ENCODE measurements at places on chromosomes 7 and 10.

- peak; percentile 50 for DNase-seq
Observed at GRCh38 chr10:21173802-21174714, 276.9 kb upstream of the NEBL start.

DNA sequence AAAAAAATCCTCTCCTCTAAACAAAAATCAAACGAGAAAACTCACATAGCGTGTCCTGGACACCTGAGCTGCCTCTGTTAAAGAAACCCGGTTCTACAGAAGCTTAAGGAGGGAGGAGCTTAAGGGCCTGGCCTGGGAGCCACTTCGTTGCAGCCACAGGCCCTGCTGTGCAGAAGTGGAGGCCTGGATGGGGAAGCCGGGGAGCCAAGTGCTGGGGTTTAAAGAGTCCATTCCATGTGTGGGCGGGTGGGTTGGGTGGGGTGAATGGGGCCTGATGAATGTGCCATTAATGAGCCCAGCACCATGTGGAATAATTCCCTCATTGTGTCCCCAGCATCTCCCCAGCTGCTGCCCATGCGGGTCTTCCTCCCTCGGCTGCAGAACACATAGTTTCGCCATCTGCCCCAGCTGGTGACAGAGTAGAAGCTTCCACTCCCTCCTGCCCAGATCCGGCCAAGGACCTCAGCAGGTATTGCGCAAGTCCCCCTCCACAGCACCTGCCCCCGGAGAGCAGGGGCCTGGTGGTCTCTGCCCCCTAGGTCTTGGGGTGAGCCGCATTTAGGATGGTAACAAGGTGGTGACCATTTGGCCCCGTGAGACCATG, 127.8 kb upstream of the BTBD16 start:
- DNase-seq: no peak

DNA sequence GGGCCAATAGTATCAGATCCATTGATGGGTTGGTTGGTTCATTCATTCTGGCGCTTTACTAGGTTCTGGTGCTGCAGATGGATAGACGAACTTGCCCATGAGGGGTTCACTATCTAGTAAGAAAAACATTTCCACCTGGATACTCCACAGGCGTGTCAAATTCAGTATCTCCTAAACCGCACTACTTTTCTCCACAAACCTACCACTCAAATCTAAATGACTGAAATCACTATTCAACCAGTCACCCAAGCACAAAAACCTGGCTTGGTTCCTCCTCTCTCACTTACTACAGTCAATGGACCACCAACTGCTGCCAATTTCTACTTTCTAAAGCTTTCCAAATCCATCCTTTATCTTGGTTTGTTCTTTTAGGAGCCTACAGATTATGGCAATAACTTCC, 572 bp downstream of the AGK start:
- DNase-seq: no peak

DNA sequence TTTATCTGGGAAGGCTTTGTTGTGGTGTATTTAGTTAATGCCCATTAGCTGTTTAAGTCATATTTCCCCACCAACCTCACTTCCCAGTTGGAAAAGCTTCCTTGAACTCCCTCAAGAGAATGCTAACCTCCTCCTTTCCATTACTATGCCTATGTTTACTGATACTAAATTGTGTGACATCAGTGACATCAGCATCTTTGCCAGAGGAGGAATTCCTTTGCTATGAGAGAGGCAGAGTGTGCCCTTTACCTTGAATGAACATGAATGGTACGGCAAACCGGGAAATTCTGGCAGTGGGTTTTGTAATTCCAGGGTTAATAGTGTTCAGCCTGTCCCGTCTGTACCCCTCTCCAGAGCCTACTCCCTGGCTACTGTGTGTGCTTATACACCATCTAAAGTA, 22.1 kb upstream of the GLCCI1 start:
- DNase-seq: no peak

GRCh38 chr10:77494327-77494726, 143.3 kb downstream of the KCNMA1 start:
- no peak for DNase-seq

DNA sequence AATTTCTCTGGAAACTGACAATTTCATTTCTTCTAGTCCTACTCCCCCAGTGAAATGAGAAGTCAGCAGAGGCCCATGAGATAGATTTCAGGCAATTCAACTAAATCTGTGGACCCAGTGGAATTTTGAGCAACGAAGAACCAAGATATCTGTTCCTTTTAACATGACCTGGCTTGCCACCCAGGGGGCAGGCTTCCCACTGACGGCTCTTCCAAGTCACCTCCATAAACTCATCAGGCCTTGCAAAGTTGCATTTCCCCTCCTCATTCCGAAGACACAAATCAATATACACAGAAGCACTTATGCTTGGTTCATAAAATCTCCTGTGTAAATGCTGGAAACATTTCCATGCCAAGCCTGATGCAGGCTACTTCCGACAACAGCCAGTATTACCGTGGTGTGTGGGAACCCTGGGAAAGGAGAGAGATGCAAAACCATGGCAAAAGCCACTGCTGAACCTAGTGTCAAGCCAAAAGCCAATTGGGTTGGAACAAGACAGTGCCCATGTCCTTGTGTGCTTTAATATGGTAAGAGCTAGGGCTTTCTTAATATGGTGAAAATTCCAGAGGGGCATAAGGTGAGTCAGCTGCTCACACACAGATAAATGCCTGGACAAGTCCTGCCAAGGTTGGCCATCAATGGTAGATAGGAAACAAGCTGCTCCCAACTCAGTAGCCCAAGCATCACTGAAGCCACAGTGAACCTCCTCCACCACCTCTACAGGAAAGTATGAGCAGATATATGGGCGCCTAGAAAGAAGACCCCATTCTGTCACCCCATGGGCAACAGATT, 1.6 kb downstream of the FRMD4A start:
- DNase-seq: peak; percentile 16

GRCh38 chr10:74738052-74738451, 88.3 kb upstream of the KAT6B start:
- no peak for DNase-seq

- DNase-seq: peak; percentile 8
Observed at GRCh38 chr7:77866370-77866769, 67.8 kb downstream of the PHTF2 start.

DNA sequence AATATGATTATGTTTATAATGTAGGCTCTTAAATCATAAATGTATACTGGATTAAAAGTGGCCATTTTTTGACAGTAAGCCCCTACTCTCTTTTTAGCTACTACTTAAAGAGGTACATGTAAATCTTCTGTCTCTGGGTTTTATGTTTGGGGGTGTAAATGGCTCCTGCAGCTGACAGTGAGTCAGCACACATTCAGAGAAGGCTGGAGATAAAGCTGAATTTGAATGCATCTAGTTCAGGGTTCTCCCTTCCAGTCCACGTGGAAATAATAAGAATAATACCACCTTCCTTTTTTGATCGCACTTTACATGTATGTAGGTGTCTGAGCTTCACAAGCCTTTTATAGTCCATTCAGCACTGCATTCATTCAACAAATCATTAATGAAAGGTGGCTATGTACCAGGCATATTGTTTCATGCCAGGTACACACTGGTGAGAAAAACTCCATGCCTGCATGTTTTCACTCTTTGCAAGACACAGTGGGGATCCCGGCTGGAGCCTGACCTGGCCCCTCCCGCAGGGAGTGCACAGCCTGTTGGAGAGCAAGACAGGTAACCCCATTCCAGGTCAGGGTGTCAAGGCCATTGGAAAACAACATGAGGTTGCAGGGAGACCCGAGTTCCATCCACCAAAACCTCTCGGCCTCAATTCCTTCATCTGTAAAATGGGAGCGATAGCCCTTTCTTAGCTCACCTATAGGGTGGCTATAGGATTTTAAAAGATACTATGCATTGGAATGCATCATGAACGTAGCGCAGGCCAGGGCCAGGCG, 107.5 kb upstream of the ANLN start:
- peak; percentile 52 for DNase-seq

GRCh38 chr7:131293018-131293417, 34.7 kb upstream of the MKLN1 start:
- DNase-seq: peak; percentile 61

- DNase-seq: no peak
Observed at GRCh38 chr7:56078196-56078595, 14.1 kb downstream of the SUMF2 start.

DNA sequence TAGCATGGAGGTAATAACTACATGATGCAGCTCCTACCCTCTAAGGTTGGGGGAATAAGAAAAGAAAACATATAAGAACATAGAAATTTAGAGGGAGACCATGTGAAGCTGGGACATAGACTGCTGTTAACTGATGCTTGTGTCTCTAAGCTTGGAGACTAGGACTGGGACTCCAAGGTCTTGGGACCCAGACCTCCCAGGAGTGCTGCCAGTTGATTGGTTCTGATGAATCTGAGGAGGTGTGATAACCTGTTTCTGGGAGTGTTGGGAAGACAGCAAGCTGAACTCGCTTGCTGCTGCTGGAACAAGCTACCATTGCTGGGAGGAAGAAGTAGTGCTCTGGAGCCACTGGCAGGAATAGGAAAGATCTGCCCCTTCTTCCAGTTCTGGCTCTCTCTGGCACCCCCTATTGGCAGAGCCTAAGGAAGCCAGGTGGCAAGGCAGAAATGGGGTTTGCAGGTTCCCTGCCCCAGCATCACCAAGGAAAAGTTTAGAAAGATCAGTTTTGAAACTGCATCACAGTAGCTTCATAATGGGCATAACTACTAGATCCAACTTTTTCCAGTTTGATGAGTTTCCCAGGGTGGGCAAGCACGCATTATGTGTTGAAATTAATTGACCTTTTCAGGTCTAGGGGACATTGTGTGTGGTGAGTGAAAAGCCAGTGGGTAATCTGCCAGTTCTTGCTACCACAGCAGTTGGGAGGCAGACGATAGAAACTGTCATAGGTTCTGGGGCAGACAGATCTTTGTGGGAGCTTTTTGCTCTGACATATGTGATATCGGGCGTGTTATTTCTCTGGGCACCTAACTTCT, 140.7 kb downstream of the SND1 start:
- no peak for DNase-seq

- DNase-seq: no peak
Observed at GRCh38 chr10:61065051-61065450, 121.1 kb upstream of the RHOBTB1 start.

GRCh38 chr7:115153769-115154477, 232.0 kb downstream of the MDFIC start:
- DNase-seq: no peak

- DNase-seq: peak; percentile 6
Observed at GRCh38 chr10:116796910-116797513, 52.3 kb upstream of the ENO4 start.

GRCh38 chr10:26755443-26755903, 58.0 kb downstream of the PDSS1 start:
- DNase-seq: peak; percentile 7

DNA sequence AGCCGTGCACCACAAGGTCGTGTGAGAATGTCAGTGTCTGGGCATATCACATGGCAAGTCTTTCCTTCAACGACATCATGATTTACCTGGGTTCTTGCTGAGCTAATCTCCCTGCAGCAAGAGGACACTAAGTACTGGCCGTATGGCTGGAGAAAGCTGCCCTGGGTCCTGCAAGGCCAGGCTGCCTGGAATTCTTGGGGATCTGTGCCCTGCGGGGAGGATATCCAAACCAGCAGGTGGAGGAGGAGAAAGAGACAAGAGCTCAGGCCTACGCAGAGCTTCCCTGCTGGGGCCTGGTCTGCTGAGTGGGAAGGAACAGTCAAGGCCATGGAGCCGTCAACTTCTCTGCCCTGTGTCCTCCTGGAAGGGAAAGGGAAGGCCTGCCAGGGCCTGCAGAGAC, 552.6 kb downstream of the LRMDA start:
- DNase-seq: no peak

GRCh38 chr7:135152442-135152841, 4.6 kb downstream of the TMEM140 start:
- no peak for DNase-seq

DNA sequence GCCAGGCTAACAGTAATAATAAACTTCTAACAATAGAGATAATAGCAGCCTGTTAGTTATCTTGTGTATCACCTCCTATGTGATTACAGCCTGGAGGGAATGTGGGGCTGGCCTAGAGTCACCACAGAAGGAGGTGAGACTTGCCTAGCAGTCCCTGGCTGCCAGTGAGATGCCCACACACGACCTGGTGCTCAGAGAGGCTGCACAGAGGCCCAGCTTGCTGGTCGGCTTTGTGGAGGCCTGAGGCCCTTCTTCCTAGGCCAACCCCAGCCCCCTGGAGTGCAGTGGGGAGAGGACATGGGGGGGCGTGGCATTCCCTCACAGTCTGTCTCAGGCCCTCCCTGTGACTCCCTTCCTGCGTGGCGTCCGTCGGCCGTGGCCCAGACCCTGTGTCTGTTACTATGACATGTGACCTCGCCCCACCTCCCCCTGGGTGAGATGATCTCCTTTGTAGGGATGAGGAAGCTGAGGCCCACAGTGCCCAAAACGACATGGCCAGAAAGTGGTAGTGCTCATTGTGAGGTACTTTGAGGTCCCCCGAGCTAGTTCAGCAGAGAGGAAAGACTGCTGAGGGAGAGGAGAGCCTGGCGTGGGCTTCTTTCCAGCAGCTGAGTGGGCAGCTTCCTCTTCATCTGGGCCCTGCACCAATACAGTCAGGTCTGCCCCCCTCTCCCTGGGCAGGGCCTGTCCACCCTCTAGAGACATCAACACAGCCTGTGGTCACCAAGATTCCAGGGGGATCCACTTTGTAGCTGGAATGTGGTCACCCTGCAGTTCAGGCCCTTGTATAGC, 29.7 kb downstream of the UNC5B start:
- DNase-seq: peak; percentile 46

GRCh38 chr10:10438335-10439100, 579.2 kb upstream of the CELF2 start:
- no peak for DNase-seq

GRCh38 chr7:93043385-93043985, 74.3 kb downstream of the SAMD9 start:
- peak; percentile 97 for DNase-seq

GRCh38 chr7:45092931-45093235, 4.1 kb upstream of the NACAD start:
- DNase-seq: no peak

DNA sequence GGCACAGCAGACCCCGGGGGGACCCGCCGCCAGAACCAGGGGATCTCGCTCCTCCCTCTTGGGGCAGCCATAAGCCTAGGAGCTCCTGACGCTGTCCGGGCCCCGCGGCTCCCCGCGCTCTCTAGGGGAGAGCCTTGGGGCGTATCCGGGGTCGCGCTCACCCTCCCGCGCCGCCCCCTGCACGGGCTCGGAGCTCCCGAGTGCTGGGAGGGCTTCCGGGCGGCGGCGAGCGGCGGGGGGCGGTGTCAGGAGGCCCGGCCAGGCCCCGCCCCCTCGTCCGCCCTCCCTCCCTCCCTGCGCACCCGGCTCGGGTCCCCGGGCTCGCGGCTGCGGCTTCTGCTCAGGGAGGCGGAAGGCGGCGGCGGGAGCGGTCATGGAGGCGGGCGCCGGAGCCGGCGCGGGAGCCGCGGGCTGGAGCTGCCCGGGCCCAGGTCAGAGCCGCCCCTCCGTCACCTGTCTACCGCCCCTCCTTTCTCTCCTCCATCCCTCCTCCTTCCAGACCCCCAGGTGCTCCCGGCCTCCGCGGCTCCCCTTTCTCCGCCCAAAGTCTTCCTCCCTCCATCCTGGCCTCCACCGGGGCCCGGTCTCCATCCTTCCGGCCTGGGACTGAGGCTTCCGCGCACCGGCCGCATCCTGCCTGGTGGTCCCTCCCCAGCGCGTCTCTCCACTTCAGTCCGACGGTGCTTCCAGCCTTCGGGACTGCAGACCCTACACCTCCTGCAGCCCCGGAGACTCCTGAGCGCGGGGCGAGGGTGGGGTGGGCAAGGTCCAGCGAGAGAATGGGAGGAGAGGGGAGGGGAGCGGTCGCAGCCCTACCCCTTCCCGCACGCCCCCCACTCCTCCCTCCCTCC, at the start of gene CCDC136:
Gene CCDC136 (plus strand): TSS at position 848 of the 851 bp plus-strand sequence. CDS start 444 bp downstream, outside the sequence.
- peak; percentile 33 for DNase-seq

GRCh38 chr10:72292223-72292691, 18.5 kb downstream of the DDIT4 start:
- DNase-seq: peak; percentile 58

GRCh38 chr7:144670218-144670617, 165.6 kb downstream of the TPK1 start:
- no peak for DNase-seq

All from NCI-H226 (cell line).